SJCRH30 (cell line): ENCODE measurements at places on chromosomes 2 and 18. TPM values are rescaled to one million over a fixed set of nuclear protein-coding genes. Genes with fewer than 3 reads are reported as not detected.

DNA sequence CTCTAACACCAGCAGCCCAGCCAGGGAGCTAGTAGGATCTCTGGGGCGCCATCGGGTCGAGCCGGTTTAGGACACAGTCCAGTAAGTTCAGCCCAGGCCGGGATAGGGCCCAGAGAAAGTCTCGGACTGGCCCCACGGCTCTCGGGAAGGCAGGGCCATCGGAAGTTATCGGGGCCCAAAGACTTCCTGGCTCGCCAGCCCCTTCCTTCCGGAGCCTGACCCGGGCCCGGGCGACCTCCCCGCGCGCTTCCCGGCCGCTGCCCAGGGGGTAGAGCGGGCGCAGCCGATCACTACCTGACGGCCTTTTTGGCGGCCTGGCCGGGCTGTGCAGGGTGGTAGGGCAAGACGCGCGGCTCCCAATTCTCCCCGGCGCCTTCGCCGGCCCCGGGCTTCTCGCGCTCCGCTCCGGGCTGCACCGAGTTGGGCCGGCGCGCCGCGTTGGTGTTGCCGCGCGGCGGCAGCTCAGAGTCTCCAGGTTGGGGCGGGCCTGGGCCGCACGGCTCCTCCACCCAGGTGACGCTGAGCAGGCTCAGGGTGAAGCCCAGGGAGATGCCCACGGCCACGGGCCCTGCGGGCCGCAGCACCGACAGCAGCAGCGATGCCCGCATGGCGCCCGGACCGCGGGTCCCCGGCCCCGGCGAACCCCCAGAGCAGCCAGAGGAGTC is 546 bp downstream of the CHPF start:
- peak; percentile 50 for DNase-seq
- H3K4me3 ChIP-seq: peak overlapping the region; percentile 73
- peaks cover 6% of the 10 kb centered on the region; the same call in 1 of the 2 replicates for H3K36me3 ChIP-seq

GRCh38 chr2:174177316-174177890 is 70.9 kb downstream of the OLA1 start:
- H3K27ac ChIP-seq: no peak overlapping the region
- H3K27me3 ChIP-seq: no peaks in the 10 kb centered on the region
- H3K4me3 ChIP-seq: no peak overlapping the region
- H3K4me1 ChIP-seq: no peaks in the 10 kb centered on the region
- DNase-seq: no peak
- H3K36me3 ChIP-seq: peaks cover 9% of the 10 kb centered on the region

DNA sequence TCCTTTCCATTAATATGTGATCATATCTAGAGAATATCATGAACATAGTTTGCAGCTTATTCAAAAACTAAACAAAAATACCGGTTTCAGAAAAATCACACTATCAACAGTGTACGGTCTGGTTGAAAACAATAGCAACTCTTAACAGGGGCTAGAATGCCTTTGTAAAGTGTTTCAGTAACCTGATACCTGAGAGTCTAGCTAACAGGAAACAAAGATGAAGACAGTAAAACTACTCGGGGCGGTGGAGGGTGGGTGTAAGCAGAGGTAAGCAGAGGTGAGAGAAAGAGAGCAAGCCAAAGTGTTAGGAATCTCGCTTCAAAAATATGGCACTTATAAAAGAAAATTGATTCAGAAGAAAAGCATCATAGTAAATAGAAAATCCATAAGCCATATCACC is 109.0 kb upstream of the RGPD4 start:
- no peaks in the 10 kb centered on the region for H3K36me3 ChIP-seq
- H3K27me3 ChIP-seq: no peaks in the 10 kb centered on the region
- H3K4me1 ChIP-seq: no peaks in the 10 kb centered on the region

Gene COBLL1
- 12.5 and 16.2 TPM in 2 replicates for total RNA-seq

GRCh38 chr2:69138793-69139459 is 125.9 kb downstream of the ANTXR1 start:
- H3K4me3 ChIP-seq: no peak overlapping the region
- H3K27ac ChIP-seq: peak overlapping the region; percentile 54
- peaks cover 58% of the 10 kb centered on the region for H3K4me1 ChIP-seq
- DNase-seq: peak; percentile 47
- H3K36me3 ChIP-seq: peaks cover 31% of the 10 kb centered on the region

DNA sequence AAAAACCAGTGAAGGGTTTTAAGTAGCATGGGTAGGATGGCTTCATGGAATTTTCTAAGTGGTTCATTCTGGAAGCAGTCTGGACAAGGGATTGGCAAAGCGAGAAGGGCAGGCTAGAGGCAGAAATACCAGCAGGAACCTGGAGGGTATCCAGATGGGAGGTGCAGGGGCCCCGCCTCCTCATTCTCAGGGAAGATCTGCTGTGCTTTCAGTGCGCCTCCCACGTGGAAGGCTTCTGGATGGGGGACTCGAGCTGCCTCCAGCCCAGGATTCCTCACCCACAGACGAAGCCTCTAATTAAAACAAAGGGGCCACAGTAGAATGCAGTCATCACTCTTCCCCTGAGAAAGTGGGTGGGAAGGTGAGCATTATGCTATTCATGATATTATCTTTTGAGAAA is 79.8 kb downstream of the VSNL1 start:
- DNase-seq: no peak
- no peak overlapping the region for H3K4me3 ChIP-seq
- no peak overlapping the region for H3K27ac ChIP-seq
- no peaks in the 10 kb centered on the region for H3K4me1 ChIP-seq

- peak; percentile 43 for DNase-seq
- H3K4me1 ChIP-seq: peaks cover 16% of the 10 kb centered on the region
- no peaks in the 10 kb centered on the region for H3K27me3 ChIP-seq
- no peak overlapping the region for H3K4me3 ChIP-seq
- H3K27ac ChIP-seq: peak overlapping the region; percentile 34
Observed at GRCh38 chr2:62501794-62502500, 4.0 kb downstream of the TMEM17 start.

GRCh38 chr2:182744490-182744889 is 28.4 kb downstream of the DNAJC10 start:
- DNase-seq: no peak
- peaks cover 23% of the 10 kb centered on the region for H3K36me3 ChIP-seq
- no peak overlapping the region for H3K4me3 ChIP-seq
- no peak overlapping the region for H3K27ac ChIP-seq
- H3K4me1 ChIP-seq: no peaks in the 10 kb centered on the region

Gene ALMS1
- 63.8 and 72.8 TPM in 2 replicates for total RNA-seq

GRCh38 chr2:101665312-101665711 is 32.2 kb upstream of the MAP4K4 start:
- H3K27ac ChIP-seq: no peak overlapping the region
- H3K27me3 ChIP-seq: no peaks in the 10 kb centered on the region

GRCh38 chr2:75716406-75716805 is 5.7 kb upstream of the GCFC2 start:
- no peaks in the 10 kb centered on the region for H3K27me3 ChIP-seq
- H3K36me3 ChIP-seq: no peaks in the 10 kb centered on the region
- no peak overlapping the region for H3K4me3 ChIP-seq
- peaks cover 7% of the 10 kb centered on the region; the same call in 1 of the 2 replicates for H3K4me1 ChIP-seq

Gene IL1RN
- not detected in 2 replicates for total RNA-seq

Gene C2orf81
- total RNA-seq: 0.43 and 0.48 TPM in 2 replicates

DNA sequence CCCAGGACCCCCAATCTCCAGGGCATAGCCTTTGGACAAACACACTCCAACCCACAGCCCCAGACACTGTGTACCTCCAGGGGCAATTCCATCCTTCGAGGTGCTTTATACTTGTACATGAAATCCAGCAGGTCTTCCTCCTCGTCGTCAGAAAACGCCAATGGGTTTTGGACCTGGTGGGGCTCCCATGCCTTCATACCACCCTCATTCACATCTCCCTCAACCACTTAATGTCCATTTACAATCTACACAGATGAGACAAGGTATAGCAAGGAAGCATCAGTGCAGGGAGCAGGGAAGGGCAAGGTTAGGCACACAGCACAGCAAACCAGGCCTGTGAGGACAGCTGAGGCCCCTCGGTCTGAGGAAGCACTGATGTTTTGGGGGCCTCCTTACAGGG is 20.6 kb downstream of the MRPL35 start:
- no peaks in the 10 kb centered on the region for H3K4me1 ChIP-seq
- no peaks in the 10 kb centered on the region for H3K36me3 ChIP-seq
- no peak for DNase-seq
- H3K27me3 ChIP-seq: peaks cover 6% of the 10 kb centered on the region; the same call in 1 of the 2 replicates
- no peak overlapping the region for H3K4me3 ChIP-seq

Gene RFX8
- 0.06 and 0.43 TPM in 2 replicates for total RNA-seq

Gene CYBRD1
- total RNA-seq: 67.0 and 71.2 TPM in 2 replicates

- H3K27me3 ChIP-seq: no peaks in the 10 kb centered on the region
- no peaks in the 10 kb centered on the region for H3K36me3 ChIP-seq
- H3K4me3 ChIP-seq: no peak overlapping the region
Observed at GRCh38 chr2:14535156-14535555, 97.4 kb upstream of the LRATD1 start.

Gene VAMP8
- 51.3 and 54.7 TPM in 2 replicates for total RNA-seq

GRCh38 chr2:12807907-12808810 is 91.4 kb downstream of the TRIB2 start:
- H3K4me3 ChIP-seq: no peak overlapping the region
- peaks cover 12% of the 10 kb centered on the region for H3K4me1 ChIP-seq
- no peaks in the 10 kb centered on the region for H3K36me3 ChIP-seq
- H3K27ac ChIP-seq: no peak overlapping the region
- H3K27me3 ChIP-seq: no peaks in the 10 kb centered on the region

DNA sequence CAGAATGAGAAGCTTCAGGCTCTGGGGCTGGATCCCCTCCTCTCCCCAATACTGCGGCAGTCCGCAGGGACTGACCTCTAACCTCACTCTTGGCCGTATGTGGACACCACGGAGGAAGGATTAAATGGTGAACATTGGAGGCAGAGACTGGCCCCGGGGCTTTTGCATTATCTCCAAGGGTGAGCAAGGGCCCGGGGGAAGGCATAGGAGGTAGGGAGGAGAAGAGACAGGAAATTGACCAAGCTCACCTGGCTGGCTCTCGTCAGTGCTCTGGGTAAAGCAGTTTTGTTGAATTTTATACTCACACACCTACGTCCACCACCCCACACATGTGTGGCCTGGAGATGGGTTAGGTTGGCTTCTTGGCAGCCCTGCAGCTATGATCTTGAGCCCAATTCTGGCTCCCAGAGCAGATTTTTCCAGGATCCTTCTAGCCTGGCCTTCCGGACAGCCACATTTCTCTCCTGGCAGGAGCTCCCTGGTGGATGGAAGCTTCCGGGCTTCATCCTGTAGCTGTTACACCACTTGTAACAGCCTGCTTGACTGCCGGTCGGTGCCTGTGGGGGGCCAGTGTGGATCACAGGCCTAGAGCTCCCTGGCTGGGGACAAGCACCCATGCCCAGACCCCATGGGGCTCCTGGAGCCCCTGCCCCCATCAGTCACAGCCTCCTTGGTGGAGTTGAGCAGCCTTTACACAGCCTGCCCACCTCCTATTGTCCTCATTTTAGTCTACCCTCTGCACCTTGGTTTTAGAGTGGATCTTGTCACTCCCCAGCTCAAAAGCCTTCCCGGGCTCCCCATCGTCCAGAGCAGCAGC is 7.6 kb downstream of the ITM2C start:
- H3K27me3 ChIP-seq: peaks cover 30% of the 10 kb centered on the region
- no peak overlapping the region for H3K4me3 ChIP-seq
- H3K27ac ChIP-seq: no peak overlapping the region
- DNase-seq: no peak
- no peaks in the 10 kb centered on the region for H3K36me3 ChIP-seq
